Vagina (tissue), 2 donors: ENCODE measurements at places on chromosomes 16 and 17. TPM values are rescaled to one million over a fixed set of nuclear protein-coding genes. Genes with fewer than 3 reads are reported as not detected.

- DNase-seq, result no peak
These were observed 98.1 kb upstream of the SEC14L1 start for GRCh38 chr17:77042476-77043231.

DNA sequence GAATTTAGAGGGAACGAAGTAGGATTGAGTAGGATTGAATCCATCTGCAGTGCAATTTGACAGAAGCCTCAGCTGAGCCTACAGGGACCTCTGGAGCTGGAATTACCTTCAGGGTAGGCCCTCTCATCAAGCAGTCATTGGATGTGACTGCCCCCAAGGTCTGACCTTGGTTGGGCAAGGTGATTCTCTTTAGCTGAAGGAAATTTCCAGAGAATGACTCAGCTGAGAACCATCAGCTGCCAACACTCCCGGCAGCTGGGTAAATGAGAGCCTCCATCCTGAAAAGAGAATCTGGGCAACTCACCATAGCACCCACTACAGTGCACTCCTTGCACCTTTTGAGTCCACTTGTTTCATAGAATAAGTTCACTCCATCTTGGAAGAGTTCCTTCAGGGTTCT is 113.5 kb upstream of the MED13 start:
- no peak for DNase-seq

The ZNF205 gene
- 14.2 TPM for total RNA-seq

- no peak for DNase-seq
These were observed 71.2 kb downstream of the TNRC6C start for GRCh38 chr17:78029697-78030096.

The CBX8 gene
- 0.98 TPM for total RNA-seq

DNA sequence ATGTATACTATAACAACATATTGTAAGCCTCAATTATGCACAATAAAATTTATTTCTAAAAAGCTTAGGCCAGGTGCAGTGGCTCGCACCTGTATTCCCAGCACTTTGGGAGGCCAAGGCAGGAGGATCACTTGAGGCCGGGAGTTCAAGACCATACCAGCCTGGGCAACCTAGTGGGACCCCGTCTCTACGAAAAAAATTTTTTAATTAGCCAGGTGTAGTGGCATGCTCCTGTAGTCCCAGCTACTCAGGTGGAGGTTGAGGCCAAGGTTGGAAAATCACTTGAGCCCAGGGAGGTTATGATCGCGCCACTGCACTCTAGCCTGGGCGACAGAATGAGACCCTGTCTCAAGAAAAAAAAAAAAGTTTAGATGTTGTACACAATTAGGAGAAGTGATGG is 45.5 kb downstream of the VMP1 start:
- DNase-seq, result no peak

DNA sequence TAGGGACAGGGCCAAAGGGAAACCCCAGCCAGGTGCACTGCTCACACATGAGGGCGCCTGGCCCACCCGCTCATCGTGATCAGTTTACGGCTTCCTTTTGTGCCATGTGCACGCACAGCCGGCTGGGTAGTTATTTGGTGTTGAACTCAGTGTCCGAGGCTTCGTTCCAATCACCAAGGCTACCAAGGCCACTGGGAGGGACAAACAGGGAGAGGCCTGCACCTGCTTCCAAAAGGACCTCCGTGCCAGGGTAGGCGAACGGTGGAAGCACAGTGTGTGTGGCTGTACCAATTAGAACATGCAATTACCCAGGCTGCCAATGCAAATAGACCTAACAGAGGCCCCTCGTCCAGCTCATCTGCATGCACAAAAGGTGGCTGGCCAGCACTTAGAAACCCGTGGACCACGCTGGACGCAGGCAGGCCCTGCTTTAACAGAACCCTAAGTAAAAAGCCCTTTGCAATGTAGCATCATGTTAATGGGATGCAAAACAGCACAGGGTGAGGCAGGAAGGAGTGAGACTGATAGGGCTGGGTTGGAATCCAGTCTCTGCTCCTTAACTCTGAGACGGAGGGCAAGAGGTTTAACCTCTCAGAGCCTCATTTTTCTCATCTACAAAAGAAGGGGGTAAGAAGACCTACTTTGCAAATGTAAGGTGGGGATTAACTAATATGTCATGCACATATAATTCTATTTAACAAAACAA is 204.0 kb downstream of the XYLT1 start:
- DNase-seq, result no peak

The FBXL16 gene
- total RNA-seq, result 4.4 TPM

DNA sequence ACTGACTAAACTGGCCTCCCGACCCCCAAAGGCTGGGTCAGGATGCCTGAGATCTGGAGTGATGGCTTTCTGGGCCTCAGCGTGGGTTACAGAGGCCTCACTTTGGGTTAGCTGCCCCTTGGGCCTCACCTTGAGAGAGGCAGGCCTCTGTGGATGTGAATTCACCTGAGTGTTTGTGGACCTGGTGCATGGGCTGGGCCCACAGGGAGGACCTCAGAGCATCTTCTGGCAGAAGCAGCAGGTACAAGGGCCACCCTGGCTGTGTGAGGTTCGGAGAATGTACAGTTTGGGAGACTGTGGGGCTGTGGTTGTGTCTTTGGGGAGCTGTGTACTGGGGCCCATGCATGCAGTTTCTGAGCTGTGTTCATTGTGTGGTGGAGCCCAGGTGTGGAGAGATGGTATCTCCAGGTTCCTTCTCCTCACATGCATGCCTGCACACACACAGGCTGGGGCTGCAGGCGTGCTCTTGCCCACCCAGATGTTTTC is 18.3 kb downstream of the RARA start:
- DNase-seq, result no peak

The TSPAN10 gene
- not detected for total RNA-seq

DNA sequence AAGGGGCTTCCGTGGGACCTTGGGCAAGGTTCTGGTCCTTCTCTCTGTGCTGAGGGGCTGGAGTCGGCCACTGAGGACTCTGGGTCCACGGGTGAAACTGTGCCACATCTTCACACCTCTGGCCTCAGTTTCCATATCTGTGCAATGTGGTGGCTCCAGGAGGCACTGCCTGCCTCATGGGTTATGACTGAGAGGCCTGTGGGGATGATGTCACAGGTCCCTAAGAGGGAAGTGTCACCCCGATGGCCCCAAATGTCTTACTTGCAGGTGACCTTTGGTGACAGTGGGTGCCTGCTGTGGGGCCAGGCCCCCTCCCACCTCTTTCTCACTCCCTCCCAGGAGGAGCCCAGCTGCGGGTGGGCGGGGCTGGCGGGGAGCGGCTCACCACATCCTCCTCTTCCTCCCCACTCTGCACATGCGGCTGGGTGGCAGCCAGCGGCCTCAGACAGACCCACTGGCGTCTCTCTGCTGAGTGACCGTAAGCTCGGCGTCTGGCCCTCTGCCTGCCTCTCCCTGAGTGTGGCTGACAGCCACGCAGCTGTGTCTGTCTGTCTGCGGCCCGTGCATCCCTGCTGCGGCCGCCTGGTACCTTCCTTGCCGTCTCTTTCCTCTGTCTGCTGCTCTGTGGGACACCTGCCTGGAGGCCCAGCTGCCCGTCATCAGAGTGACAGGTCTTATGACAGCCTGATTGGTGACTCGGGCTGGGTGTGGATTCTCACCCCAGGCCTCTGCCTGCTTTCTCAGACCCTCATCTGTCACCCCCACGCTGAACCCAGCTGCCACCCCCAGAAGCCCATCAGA is at the start of gene IL21R:
TSS of gene IL21R (plus strand) at position 407 of the 801 bp plus-strand sequence. CDS start 27,898 bp downstream, outside the sequence.
- peak; percentile 93 for DNase-seq

The BRIP1 gene
- 0.98 TPM for total RNA-seq

GRCh38 chr17:67082107-67082506 is 37.8 kb downstream of the CACNG1 start:
- DNase-seq, result no peak

The VKORC1 gene
- total RNA-seq, result 123 TPM

The SOST gene
- total RNA-seq, result not detected

DNA sequence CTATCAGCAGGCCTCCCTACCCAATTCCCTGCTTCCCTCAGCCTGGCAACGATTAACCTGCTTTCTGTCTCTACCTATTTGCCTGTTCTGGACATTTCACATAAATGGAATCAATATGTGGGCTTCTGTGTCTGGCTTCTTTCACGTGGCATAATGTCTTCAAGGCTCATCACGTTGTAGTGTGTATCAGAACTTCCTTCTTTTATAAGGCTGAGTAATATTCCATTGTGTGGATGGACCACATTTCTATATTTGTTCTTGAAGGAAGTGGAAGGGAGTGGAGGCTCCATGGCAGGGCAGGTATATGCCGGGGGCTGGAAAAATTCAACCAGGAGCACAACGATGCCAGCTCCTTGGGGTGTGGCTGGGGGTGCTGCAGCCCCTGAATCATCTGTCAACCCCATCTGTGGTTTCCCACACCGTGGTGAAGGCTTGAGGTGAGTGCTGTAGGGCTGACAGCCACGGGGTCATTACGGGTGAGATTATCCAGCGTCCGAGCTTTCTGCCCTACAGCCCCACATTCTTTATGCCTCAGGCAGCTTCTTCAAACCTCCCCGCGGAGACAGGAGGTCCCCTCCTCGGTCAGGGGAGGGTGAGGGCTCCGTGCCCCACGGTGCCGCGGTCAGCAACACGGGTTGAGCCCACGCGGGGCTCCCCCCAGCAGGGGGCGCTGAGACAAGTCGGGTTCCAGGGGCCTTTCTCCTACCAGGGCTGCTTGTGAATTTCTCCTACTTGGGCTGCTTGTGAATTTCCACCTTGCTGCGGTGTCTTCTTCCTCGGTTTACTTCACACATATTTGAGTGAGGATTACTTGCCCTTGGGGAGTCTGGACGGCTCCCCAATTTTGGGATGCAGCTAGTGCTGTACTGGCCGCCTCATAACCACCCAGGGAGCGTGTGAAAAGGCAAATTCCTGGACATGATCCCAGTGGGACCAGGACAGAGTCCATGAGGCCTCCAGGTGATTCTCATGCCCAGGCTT is 18.3 kb upstream of the WFIKKN2 start:
- no peak for DNase-seq

- DNase-seq, result no peak
These were observed 48.2 kb upstream of the STH start for GRCh38 chr17:45950888-45951287.

- no peak for DNase-seq
These were observed 9.1 kb downstream of the IGFBP4 start for GRCh38 chr17:40452216-40452787.

DNA sequence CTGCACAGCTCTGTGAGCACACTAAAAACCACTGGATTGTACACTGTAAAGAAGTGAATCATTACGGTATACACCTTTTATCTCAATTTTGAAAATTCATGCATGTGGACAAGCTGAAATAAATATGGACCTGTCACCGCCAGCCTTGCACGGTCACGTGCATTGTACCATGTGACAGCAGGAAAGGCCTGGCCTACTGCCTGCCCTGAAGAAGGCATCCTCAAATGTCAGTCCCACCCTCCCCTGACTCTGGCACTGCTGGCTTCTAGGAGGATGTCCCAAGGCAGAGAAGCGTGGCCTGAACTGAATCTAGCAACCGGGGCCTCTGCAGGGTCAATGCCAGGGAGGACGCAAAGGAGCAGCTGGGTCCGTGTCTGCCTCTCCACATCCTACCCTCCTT is 34.6 kb downstream of the SLC38A8 start:
- DNase-seq, result no peak

- no peak for DNase-seq
These were observed 88.8 kb upstream of the ANKFN1 start for GRCh38 chr17:56064506-56064905.

DNA sequence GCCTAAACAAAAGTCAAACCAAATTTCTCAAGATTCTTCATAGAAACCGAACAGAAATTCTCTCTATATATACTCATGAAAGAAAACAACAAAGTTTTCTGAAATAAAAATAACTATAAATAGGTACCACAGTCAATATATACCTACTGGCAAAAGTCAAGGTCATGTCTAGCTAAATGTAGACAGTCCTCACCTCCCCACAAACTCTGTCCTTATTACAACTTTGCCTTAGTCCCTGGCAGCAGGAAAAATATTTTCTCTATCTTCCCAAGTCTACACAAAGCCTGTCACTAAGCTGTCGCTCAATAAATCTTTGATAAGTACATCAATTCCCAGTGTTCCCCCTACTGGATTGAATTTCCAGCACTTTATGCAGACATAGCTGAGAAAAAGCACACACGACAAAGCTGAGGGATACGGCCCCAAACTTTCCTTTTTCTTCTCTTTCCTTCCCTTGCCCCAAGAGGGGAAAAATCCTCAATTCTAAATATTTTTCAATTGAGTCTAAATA is 2.7 kb downstream of the CFAP20 start:
- DNase-seq, result no peak

DNA sequence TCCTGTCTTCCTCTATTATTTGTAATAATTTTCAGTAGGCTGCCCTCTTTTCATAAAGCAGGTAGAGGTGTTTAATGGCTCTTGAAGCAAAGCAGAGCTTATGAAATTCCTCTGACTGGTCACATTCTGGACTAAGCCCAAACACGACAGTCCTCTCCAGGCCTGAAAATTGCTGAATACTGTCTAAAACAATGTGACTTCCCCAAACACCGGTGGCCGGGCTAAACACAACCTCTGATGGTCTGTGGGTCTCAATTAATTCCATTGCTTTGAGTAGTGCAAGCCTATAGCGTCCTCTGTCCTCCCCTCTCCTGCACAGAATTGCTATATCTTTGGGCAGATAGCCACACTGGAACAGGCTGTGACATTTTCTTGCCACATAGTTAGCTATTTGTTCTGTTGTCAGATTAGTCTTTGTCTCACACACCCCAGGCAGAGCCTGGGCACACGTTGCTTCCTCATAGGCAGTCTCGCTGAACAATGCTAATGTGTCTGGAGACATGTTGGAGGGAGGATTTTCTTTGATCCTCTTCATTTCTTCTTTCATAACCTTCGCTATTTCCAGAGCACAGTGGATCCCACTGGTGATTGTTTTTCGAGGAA is 10.8 kb upstream of the SLFN12L start:
- no peak for DNase-seq

The ASGR2 gene
- total RNA-seq, result 2.7 TPM

GRCh38 chr17:60971515-60972369 is 294.1 kb downstream of the BCAS3 start:
- DNase-seq, result no peak

The ALDH3A2 gene
- total RNA-seq, result 268 TPM

- DNase-seq, result no peak
These were observed 13.2 kb downstream of the GABARAPL2 start for GRCh38 chr16:75579281-75579834.

The GNGT2 gene
- total RNA-seq, result 6.6 TPM

The KCNG4 gene
- total RNA-seq, result not detected
